ENCODE measurements at places on chromosomes 6 and 20. TPM values are rescaled to one million over a fixed set of nuclear protein-coding genes. Genes with fewer than 3 reads are reported as not detected.
A peak's percentile ranks its signal among the peaks of the same experiment; 100 is the strongest.

The PTPRT gene
- total RNA-seq = 1.6 TPM

DNA sequence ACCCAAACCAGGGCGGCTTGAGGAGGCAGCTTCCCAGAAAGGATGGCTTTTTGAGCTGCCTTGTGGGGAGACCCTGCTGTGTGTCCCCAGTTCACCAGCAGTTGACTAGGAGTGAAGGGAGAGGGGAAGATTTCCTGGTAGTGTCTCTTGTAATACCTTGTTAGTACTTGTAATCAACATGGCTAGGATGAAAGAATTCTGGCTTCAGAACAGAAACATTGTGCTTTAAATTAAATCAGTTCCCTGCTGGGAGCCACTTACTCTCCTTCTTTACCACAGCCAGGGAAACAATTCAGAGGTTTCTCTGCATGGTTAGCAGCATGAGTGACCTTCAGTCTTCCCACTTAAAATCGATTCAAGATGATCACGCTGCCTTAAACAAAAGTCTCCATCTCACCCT, 525.4 kb upstream of the ID4 start:
- H3K4me3 ChIP-seq = no peak overlapping the region
- H3K4me1 ChIP-seq = no peaks in the 10 kb centered on the region
- DNase-seq = no peak
- no peak overlapping the region for H3K27ac ChIP-seq

DNA sequence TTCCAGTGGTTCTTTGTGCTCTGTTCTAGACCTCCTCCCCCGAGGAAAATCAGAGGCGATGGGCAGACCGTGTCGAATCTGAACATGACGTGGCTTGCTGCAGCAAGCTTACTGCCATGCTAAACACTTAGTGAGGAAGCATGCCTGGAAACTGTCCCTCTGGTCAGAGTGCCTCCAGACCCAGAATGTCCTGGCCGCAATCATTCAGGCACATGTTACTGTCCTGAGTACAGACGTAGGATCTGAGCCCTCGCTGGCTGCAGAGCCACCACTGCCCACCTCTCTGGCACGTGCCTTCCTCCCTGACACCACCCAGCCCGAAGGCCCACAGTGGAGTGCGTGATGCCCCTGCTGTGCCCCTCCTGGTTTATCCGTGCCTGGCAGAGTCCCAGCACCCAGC, 163.6 kb downstream of the SYNDIG1 start:
- no peaks in the 10 kb centered on the region for H3K36me3 ChIP-seq
- no peak for DNase-seq
- H3K4me3 ChIP-seq = no peak overlapping the region
- no peaks in the 10 kb centered on the region for H3K27me3 ChIP-seq
- no peak overlapping the region for H3K27ac ChIP-seq
- H3K4me1 ChIP-seq = no peaks in the 10 kb centered on the region

The LPIN3 gene
- total RNA-seq = 14.9 TPM

DNA sequence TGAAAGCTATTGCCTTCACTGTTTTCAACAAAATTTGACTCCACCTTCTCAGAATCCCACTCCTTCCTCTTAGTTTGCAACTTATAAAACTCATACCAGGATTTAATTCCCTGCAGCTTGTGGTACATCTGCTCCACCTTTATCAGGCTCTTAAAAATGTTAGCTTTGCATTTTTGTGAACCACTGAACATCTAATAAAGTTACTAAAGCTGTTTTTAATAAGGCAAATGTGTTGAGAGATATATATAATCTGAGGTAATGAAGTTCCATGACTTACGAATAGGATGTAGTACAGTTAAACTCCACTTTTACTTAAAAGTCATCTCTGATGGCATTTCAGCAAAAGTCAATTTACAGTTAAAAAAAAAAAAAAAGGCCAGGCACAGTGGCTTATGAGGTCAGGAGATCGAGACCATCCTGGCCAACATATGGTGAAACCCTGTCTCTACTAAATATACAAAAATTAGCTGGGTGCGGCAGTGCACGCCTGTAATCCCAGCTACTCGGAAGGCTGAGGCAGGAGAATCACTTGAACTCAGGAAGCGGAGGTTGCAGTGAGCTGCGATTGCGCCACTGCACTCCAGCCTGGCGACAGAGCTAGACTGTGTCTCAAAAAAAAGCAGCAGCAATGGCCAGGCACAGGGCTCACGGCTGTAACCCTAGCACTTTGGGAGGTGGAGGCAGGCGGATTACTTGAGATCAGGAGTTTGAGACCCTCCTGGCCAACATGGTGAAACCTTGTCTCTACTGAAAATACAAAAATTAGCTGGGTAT, 106.2 kb downstream of the KIF13A start:
- no peak overlapping the region for H3K4me3 ChIP-seq
- H3K36me3 ChIP-seq = no peaks in the 10 kb centered on the region
- no peak for DNase-seq
- H3K27me3 ChIP-seq = no peaks in the 10 kb centered on the region
- H3K27ac ChIP-seq = no peak overlapping the region

DNA sequence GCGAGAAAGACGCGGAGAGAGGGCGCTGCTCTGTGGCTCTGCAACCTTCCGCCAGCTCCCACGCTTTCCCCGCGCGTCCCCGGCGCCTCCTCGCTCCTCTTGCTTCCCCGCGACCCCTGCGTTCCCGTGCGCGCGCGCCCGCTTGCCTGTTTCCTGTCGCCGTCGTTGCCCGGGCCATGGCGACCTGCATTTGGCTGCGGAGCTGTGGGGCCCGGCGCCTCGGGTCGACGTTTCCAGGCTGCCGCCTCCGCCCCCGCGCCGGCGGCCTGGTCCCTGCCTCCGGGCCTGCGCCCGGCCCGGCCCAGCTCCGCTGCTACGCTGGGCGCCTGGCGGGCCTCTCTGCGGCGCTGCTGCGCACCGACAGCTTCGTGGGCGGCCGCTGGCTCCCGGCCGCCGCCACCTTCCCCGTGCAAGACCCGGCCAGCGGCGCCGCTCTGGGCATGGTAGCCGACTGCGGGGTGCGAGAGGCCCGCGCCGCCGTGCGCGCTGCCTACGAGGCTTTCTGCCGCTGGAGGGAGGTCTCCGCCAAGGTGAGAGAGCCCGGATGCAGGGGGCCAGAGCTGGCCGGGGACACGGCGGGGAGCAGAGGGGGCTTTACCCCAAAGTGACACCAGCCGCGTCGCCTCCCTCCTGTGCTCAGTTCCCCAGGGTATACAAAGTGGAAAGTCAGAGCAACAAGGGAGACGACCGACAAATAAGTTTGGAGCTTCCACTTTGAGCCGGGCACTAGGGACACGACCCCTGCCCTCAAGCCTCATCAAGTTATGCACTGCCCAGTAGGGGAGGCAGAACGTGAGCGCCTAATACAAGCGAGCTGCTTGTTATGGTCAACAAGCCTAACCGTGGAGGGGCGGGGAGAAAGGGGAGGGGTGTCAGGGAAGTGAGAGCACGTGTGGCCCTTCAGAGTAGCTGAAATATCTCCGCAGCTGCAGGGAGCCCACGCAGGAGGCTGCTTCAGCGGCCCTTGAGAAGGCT, at the start of gene ALDH5A1:
Gene ALDH5A1 (plus strand): TSS at position 149 of the 975 bp plus-strand sequence. CDS start 28 bp downstream, at position 177.
- peak within 1 kb of the TSS; percentile 76 for H3K4me3 ChIP-seq
- H3K4me1 ChIP-seq = peaks cover 5% of the 10 kb centered on the region
- no peaks in the 10 kb centered on the region for H3K36me3 ChIP-seq
- peak within 1 kb of the TSS; percentile 65 for H3K27ac ChIP-seq

DNA sequence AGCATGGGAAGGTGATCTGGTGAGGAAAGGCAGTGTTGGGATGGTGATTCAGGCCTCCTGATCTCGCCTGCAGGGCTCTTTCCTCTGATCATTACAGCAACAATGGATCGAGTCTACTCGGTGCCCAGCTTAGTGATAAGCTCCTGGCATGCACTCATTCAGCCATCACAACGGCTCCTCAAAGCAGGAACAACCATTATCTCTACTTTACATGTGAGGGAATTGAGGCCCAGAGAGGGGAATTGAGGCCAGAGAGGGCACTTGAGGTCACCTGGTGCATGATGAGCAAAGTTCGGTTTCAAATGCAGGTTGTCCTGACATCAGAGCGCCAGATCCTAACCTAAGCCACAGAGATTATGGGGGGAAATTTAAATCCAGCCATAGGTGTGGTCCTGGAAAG, 42.0 kb upstream of the BPIFA2 start:
- H3K36me3 ChIP-seq = no peaks in the 10 kb centered on the region
- no peaks in the 10 kb centered on the region for H3K4me1 ChIP-seq
- H3K27me3 ChIP-seq = peaks cover 13% of the 10 kb centered on the region
- H3K27ac ChIP-seq = no peak overlapping the region

GRCh38 chr20:6388671-6389197, 265.9 kb upstream of the FERMT1 start:
- no peaks in the 10 kb centered on the region for H3K36me3 ChIP-seq
- no peaks in the 10 kb centered on the region for H3K27me3 ChIP-seq
- H3K27ac ChIP-seq = no peak overlapping the region
- H3K4me1 ChIP-seq = no peaks in the 10 kb centered on the region
- no peak for DNase-seq
- no peak overlapping the region for H3K4me3 ChIP-seq

DNA sequence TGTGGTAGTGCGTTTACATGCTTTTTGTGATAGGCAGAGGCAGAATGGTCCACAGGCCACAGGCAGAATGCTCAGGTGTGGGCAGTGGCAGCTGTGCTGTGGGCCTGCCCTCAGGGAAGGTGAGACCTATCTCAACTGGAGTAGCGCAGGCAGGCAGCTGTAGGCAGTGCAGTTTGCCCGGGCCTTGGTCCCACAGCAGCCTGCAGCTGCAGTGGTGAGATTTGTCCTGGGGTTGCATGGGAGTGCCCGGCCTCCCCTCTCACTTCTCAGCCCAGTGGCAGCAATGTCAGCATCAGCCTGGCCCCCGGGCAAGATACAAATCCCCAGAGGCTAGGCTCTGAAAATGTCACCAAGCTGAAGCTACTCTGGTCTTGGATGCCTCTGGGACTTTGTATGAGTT, 6.1 kb upstream of the PPIL4 start:
- H3K27ac ChIP-seq = no peak overlapping the region
- DNase-seq = no peak
- no peak overlapping the region for H3K4me3 ChIP-seq
- H3K36me3 ChIP-seq = no peaks in the 10 kb centered on the region

- H3K4me1 ChIP-seq = no peaks in the 10 kb centered on the region
- H3K36me3 ChIP-seq = no peaks in the 10 kb centered on the region
- H3K27ac ChIP-seq = no peak overlapping the region
- H3K27me3 ChIP-seq = no peaks in the 10 kb centered on the region
- no peak for DNase-seq
Observed at GRCh38 chr6:91523511-91523910, 936.6 kb upstream of the MAP3K7 start.

- H3K27me3 ChIP-seq = no peaks in the 10 kb centered on the region
- no peaks in the 10 kb centered on the region for H3K4me1 ChIP-seq
- no peaks in the 10 kb centered on the region for H3K36me3 ChIP-seq
- H3K4me3 ChIP-seq = no peak overlapping the region
- DNase-seq = no peak
- H3K27ac ChIP-seq = no peak overlapping the region
Observed at GRCh38 chr6:38234141-38234540, 405.6 kb downstream of the BTBD9 start.

DNA sequence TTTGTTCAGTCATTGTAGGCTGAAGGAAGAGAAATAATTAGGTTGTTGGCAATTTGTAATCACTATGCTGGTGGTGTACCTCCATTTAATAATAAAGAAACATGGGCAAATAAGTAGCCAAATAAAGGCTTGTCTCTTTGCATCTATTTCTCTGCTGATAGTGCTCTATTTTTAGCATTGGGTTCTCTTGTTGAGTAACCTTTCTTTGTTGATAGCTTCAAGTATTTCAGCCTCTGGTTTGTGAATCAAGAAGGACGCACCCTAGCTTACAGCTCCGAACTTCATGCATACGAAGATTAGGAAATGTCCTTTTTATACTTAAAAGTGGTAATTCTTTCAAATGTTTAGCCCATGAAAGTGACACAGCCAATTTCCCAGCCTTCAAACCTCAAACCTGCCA, 2.6 kb downstream of the PPP1R14C start:
- peaks cover 74% of the 10 kb centered on the region for H3K27me3 ChIP-seq
- H3K27ac ChIP-seq = no peak overlapping the region
- no peak for DNase-seq
- H3K4me3 ChIP-seq = no peak overlapping the region
- no peaks in the 10 kb centered on the region for H3K36me3 ChIP-seq
- H3K4me1 ChIP-seq = peaks cover 14% of the 10 kb centered on the region

All from hepatocyte (in vitro differentiated cells).